NCI-H1436 treated with DMSO at 0.1 percent for 48 hours (cell line): ENCODE measurements at places on chromosomes 1 and 21.

DNA sequence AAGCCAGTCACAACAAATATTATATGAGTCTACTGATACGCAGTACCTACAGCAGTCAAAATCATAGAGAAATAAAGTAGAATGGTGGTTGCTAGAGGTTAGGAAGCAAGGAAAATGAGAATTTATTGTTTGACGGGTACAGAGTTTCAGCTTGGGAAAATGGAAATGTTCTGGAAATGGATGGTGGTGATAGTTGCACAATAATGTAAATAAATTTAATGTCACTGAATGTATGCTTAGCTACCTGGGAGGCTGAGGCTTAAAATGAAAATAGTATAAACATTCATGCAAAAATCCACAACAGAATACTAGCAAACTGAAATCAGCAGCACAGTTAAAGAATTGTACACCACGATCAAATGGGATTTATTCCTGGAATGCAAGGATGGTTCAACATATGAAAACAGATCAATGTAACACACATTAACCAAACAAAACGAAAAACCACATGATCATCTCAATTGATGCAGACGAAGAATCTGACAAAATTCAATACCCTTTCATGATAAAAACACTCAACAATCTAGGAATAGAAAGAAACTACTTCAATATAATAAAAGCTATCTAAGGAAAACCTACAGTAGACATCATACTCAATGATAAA, 10.7 kb downstream of the TUT4 start:
- no peak for DNase-seq

DNA sequence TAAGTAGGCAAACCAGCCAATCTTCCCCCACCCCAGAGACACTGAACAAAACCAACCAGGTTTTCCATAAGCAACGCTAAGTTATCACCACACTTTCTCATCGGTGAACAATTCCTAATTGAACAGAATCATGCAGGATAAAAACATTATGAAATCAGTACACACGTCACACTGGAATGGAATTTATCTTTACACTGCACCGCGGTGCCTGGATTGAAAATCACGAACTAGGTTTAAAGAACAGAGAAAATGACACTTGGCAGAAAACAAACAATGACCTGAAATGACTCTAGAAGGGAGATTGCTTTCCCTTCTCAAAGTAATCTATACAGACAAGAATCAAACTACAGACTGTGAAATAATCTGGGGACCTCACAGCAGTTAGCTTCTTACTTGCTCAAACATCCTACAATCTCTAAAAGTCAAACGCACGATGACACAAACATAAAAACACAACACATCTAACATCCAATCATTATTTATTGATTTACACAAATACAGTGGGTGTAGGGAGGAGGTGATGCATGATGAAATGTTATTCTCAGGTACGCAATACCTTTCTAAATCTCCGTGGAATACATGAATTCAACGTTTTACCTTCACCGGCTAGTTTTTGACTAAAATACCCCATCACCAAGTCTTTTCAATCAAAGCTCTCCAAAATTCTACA, 1.9 kb downstream of the EIF4G3 start:
- no peak for DNase-seq

- no peak for DNase-seq
Observed at GRCh38 chr21:38637161-38637560, 138.9 kb upstream of the ERG start.

DNA sequence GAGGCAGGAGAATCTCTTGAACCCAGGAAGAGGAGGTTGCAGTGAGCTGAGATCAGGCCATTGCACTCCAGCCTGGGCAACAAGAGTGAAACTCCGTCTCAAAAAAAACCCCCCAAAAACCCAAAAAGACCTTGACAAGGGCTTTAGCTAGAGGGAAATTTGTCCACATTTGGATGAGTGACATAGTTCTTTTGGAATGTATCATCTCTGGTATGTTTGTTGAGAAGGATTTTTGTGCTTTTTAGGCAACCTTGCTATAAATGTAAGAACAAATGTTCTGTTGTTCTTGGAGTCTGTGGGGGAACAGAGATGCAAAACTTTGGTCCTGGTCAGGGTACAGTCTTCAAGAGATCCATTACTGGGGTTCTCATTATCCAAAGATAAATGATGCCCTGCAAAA, 28.9 kb downstream of the INAVA start:
- DNase-seq, result no peak

DNA sequence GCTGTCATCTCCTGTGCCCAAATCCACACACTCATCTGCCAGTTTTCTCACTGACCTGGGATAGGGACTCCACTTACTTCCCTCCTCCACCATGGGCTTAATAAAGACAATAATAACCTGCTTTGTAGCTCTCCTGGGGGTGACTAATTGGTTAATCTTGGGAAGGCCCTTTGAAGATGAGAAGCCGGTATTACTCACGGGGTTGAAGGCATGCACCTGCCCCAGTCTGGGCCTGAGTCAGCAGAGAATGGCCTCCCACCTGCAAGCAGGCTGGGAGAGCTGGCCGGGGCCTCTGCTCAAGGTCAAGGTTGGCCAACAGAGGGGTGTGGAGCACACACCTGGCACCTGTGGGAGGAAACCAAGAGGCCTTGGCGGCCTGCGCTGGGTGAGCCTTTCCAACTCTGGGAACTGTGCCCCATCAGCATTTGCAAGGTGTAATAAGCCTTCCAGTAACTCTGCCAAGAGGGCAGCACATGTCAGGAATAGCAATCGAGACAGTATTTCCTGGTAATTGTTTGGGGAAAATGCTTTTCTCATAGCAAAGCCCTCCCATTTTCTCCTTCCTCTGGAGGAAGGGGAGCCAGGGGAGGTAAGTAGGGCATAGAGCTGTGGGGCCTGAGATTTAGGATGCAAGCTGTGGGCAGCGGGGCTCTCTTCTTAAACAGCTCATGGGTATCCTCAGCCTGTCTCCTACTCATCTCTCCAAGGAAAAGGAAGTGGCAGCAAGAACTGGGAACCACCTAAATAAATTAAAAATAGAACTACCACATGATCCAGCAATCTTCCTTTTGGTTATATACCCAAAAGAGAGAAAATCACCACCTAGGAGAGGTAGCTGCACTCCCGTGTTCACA, 49.0 kb downstream of the TOMM20 start:
- peak; percentile 33 for DNase-seq

DNA sequence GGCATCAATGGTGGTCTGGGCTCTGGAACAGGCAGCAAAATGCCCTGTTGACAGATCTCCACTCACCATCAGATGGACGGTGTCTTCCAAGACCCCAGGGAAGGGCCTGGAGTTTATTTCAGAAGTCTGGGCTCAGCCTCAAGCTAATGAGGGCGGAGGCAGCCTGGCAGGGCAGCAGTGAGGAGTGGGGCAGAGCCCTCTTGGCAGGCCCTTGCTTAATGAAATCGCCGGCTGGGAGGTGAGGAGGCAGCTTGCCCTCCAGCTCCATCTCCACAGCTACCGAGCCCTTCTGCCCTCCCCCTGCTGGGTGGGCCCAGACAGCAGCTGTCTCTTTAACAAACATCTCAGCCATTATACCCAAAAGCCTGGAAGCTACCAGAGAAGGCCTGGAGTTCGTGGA, 22.0 kb upstream of the GRIK3 start:
- DNase-seq, result no peak

DNA sequence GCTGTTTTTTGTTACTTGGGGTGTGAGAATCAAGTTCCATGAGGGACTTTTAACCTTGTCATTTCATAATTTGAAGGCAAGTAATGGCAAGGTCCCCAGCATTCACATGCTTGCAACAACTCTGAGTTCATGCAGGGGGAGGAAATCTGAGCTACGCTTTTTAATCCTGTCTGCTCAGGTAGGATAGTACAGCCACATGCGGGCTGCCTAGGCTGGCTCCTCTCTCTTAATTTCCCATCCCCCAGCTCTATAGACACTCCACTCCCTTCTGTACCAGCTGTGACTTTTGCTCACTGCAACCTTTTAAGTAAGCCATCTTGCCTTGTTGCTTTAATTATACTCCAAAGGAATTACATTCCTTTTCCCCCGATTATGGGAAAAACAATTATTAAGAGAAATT, 30.1 kb downstream of the PTGFR start:
- DNase-seq, result no peak

DNA sequence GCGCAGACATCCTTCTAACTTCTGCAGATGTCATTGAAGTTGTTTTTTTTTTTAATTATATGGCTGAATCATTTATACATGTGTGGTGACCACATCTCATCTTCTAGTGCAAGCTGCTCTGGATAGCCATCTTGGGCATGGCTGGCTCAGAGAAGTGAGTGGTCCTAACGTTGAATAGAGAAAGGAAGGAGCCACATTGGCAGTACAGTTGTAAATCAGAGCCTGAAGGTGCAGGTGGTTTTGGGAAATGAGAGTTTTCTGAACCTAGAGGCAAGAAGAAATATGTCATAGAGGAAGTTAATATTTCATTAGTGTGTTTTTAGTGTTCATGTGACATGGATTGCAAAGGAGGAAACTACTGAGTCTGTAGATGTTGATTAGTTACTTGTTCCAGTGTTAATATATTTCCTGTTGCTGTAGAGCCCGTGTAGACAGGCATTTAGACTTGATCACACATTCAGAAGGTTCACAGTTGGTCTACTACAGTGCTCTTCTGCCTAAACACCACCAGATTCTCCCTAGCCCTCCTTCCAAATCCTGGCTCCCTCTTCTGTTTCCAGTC, 163.7 kb downstream of the ROR1 start:
- no peak for DNase-seq

DNA sequence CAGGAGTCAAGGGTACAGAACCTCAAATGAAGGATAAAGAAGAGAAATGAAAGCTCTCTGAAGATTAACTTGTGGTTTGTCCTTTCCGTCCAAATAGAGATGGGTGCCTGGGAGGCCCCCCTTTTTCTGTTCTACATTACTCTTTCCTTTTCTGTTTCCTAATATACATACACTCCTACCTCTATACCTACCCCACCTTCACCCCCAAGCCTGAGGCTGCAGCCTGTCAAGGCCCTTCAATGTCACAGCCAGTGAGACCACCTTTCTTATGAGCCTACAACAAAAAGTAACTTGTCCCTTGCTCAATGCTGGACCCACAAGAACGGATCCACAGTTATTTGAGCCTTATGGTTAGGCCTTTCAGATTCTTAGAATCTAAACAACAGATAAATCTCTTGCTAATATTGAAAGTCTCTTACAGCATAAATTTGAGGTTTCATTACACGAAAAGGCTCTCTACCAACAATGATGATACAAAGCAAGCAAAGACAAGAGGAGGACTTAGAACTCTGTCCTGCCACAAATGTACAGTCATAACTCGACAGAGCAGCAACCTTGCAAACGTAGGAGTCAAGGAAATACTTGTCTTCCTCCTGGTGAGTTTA, 4.1 kb upstream of the TRAF3IP3 start:
- no peak for DNase-seq

- DNase-seq, result peak; percentile 36
Observed at GRCh38 chr21:42460391-42461184, 35.4 kb downstream of the RSPH1 start.

- DNase-seq, result no peak
Observed at GRCh38 chr1:118113261-118113660, 71.8 kb downstream of the SPAG17 start.

DNA sequence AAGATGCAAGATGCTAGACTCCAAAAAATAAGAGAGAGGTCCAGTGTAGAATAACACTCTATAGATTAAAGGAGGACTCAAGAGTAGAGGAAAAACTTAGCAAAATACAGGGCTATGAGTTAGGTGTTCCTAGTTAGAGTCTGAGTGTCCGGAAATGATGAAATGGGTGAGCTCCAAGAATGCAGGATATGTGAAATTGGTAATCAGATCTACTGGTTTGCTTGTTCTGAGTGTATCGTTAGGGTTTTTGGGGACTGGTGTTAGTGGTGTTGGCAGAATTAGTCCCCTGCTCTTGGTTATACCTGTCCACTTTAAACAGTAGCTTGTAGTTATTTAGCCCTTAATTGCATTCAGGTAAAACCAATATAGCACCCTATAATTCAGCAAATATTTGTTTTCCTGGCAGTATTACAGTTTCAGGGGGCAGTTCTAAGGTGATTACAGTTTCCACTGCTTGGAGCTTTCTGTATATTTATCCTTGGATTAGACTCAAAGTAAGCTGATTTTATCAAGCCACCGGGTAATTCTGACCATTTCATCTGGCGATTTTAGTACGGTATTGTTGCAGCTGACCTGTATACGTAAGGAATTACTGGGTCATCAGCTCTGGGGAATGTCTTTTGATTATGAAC, 332.7 kb downstream of the CHRM3 start:
- no peak for DNase-seq
